ENCODE measurements at places on chromosomes 3 and 15.

DNA sequence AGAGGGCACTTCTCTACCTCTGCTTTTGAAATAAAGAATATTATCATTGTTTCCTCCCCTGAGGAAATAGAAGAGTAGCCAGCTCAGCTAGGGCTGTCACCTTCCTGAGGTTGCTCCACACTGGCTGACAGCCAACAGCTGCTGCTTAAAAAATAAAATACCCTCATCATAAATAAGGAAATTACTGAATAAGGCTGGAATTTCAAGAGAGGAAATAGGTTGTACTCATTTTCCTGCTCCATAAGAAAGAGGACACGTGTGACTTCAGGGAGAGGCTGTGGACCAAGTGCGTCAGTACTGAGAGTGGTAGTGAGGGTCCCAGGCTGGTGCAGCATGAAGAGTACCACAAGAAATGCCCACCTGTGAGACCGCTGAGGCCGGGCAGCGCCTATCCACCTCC lies 8.1 kb upstream of the C2CD4B start:
- DNase-seq: no peak

DNA sequence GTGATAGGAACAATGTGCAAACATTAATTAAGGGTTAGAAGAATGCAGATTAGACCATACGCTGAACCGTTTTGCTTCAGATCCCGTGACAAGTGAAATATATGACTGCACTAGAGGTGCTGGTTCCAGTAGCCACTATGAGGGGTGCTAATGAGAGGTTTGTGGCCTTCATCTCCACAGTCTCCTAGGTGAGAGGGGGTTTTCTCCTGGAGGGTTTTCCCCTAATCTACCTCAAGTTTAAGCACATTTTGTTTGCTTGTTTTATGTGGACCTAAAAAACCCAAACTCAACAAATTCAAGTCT lies 13.7 kb upstream of the SHF start:
- DNase-seq: no peak

DNA sequence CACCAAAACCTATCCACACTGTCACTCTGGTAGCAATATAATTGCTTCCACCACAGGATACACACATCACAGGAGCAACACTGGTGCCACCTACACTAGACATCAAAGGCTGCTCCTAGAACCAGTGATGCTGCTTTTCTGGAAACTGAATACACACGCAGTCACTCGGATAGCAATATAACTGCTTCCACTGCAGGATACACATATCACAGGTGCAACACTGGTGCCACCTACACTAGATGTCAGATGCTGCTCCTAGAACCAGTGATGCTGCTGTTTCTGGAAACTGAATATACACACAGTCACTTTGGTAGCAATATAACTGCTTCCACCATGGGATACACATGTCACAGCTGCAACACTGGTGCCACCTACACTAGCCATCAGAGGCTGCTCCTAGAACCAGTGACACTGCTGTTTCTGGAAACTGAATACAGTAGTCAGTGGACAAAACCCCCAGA lies 6.9 kb upstream of the TNFSF10 start:
- peak; percentile 70 for DNase-seq

DNA sequence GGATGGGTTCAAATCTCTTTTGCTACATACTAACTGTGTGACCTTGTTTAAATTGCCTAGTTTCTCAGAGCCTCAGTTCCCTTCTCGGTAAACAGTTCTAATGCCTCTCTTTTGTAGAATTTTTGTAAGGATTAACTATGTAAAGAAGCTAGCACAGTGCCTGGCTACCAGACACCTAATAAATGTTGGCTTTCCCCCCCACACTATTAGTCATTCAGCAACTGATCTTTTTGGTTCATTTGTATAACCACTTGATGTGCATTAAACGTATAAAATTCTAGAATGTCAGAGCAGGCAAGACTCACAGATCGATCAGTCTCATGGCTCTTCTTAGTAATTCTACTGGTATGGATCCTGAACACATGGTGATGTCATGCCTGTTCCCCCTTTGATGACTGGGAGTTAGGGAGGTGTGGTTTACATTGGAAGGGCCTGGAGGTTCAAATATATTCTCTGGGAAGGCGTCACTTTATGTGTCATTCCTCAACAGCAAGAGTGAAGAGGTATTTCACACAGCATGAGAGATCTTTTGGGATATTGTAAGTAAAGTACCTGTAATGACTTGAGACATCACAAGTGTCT lies 6.5 kb downstream of the TAGLN3 start:
- no peak for DNase-seq

DNA sequence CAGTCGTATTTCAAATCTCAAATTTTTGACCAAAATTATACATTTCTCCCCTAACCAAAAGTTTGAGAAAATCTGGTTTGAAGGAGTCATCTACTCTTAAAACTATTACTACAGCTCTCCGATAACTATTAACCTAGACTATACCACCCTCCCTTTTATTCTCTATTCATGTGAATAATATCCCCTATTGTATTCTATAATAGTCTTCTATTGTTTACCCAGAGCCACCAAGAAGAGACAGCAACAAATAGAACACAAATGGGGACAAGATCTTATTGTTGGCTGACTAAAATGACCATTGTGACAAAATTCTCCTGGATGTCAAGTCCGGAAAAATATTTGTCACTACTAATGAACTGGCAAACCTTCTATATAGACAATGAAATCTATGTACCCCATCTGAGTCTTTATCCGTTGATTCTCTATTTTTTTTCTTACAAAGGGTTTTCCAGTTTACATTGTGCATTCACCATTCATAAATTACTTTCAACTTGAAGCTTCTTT lies 618.0 kb downstream of the CADM2 start:
- DNase-seq: no peak

- no peak for DNase-seq
Observed at GRCh38 chr3:160135851-160136250, 89.4 kb upstream of the C3orf80 start.

DNA sequence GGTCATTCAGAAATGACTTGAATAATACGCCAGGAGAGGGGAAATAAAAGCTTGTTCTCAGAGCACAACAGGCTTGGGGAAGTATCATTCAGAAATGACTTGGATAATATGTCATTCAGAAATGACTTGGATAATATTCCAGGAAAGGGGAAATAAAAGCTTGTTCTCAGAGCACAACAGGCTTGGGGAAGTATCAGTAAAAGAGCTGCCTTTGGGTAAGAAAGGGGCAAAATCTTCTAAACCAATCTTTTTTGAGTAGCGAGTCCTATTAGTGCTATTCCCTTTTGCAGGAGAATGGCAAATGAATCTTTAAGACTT lies 20.9 kb downstream of the GABRR3 start:
- no peak for DNase-seq

DNA sequence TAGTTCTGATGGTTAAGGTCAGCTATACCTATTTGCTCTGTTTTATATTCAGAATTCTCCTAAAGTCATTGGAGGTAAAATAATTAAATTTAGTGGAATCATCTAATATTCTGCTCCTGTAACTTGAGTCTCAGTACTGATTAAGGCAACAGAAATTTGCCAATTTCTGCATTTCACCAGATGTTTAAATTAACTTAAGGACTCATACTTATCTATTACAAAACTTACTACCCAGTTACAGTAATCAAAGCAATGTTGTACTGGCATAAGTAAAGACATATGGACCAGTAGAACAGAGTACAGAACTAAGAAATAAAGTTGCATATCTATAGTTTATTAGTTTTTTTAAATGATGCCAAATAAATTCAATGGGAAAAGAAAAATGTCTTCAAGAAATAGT lies 1043.8 kb downstream of the OTOL1 start:
- DNase-seq: no peak

GRCh38 chr15:63072809-63073277 lies 30.3 kb downstream of the TPM1 start:
- no peak for DNase-seq

DNA sequence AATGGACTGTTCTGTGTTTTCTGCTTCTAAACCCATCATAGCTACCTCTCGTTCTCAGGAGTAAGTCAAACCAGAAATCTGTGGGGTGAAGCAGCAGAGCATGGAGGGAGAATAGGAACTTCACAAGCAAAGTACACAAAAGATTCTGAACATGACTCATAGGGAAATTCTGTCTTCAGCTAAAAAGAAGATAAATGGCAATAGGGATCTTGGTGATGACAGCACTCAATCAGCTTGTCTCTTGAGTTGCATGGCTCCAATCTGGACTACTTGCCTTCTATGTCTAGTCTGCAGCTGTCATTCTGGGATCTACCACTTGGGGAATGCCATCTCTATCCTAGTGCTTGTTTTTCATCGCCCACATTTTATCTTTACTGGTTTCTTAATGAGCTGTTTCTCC lies 13.5 kb upstream of the GRAMD1C start:
- DNase-seq: no peak

- no peak for DNase-seq
Observed at GRCh38 chr15:31577108-31577507, 250.5 kb downstream of the KLF13 start.

DNA sequence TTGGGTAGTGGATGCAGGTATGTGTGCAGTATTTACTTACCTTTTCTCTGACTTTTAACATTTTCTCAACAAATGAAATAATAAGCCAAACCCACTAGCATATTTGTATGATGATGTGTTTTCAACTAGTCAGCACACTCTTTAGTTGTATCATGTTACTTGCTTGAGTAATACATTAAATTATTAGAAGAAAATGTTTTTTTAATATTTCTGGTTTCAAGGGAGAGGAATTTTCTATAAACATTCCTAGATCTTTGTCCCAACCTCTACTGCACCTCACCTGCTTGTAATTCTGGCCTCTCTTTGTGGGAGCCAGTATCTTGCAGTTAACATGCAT lies 161.8 kb upstream of the CBLB start:
- DNase-seq: no peak

GRCh38 chr3:61736506-61736905 lies 175.1 kb downstream of the PTPRG start:
- no peak for DNase-seq

DNA sequence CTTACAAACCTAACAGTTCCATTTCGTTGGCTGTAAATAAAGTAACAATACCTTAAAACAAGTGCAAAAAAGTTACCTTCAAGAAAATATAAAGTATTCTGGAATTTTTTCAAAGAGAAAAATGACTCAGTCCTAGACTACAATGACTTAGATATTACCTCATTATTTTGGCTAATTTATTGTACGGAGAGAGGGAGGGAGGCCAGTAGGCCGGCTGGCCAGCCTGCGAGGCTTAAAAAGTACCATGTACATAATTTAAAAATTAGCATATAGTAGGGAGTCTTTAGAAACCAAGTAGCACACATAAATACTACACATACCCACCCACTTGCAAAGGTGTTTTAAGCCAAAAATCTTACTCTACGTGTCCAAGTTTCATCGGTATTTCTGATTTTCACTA lies 41.9 kb upstream of the MAP4 start:
- no peak for DNase-seq

DNA sequence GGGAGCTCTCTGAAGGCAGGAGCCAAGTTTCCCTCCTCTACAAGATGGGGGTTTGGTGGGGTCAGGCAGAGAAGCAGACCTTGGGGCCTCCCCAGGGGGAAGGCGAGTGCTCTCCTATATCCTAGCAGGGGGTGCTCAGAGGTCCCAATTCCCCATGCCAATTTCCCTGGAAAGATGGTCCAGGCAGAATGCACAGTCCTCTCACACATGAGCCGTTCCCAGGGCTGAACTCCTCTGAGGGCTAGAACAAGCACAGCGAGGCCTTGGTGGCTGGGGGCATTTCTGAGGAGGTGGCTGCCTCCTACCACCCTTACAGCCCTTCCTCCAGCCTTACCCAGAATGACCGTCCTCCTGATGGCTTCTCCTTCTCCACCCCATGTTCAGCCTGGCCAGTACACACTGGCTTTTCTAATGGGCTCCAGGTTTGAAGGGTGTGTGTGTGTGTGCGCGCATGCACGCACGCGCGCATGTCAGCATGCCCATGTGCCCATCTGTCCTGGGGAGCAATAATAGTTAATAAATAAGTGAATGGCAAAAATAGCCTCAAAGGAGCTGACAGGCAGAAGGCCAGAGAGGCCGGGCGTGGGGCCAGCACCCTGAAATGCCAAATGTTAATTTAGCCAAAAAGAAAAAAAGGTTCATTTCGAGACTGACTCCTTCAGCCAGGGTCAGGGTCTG lies 24.4 kb downstream of the ADCY5 start:
- DNase-seq: no peak

GRCh38 chr3:125125821-125126245 lies 70.0 kb upstream of the HEG1 start:
- DNase-seq: peak; percentile 55

- DNase-seq: peak; percentile 6
Observed at GRCh38 chr15:68843425-68844311, 23.0 kb upstream of the ANP32A start.

GRCh38 chr3:106018929-106019550 lies 150.2 kb upstream of the CBLB start:
- DNase-seq: no peak

GRCh38 chr3:47036145-47036544 lies 56.7 kb downstream of the NBEAL2 start:
- no peak for DNase-seq

GRCh38 chr15:42456971-42457370 lies 34.0 kb downstream of the ZNF106 start:
- no peak for DNase-seq

DNA sequence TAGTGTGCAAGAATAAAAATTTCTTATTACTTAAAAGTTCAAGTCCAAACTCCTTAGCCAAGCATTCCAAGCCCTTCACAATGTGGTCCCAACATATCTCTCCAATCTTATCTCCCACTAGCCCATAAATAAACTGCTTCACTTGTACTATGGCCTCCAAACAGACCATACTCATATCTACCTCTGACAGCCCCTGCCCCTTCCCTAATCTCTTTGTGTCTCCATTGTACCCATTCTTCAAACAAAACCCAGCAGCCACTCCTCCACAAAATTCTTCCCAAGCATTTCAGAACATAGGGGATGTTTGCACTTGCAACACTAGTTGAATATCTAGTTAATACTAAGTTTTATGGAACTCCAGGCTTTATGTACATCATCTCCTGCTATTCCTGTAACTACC lies 30.5 kb downstream of the LCMT2 start:
- no peak for DNase-seq

- no peak for DNase-seq
Observed at GRCh38 chr3:81829937-81830336, 68.5 kb upstream of the GBE1 start.

DNA sequence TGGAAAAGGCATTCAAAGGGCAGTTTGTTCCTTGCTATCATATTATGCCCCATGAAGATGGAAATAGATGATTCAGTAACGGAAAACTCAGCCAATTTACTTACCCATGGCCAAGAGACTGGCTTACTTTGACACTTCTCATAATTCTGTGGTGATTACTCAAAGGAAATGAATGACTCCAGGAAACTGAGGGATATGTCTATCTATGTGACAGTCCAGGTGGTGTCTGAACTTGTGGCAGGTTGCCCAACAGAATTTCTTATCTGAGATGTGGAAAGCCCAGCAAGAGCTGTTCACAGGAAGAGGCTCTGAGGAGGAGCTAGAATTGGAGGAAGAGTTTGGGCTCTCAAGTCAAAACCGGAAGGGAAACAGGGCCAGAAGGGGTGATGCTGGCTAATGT lies 91.2 kb downstream of the KCNAB1 start:
- no peak for DNase-seq

All from activated CD4-positive, alpha-beta T cell treated with anti-CD3 and anti-CD28 coated beads, Interleukin-2, Interleukin-6, amounts not matched to agents 100 ng/mL and 50 ng/mL, durations not matched to agents 16 hours and 8 hours (primary cell).